Epithelial cell of prostate (primary cell): ENCODE measurements at places on chromosomes 2 and 18.

DNA sequence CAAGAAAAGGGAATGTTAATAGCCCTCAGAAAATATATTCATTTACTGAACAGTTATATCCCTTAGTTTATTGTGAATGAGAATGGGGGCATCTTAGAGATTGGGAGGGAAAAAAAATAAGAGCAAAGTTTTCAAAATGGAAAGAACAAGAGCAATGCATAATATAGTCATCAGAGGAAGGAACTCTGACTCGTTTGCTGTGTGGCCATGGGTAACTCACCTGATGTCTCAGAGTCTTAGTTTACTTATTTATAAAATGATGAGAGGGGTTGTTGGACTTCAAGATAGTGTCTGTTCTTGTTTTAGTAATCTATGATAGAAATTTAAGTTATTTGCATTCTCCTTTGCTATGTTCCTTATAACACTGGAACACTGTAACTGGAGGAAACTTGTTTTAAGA is 70.7 kb downstream of the EML4 start:
- DNase-seq, result no peak

DNA sequence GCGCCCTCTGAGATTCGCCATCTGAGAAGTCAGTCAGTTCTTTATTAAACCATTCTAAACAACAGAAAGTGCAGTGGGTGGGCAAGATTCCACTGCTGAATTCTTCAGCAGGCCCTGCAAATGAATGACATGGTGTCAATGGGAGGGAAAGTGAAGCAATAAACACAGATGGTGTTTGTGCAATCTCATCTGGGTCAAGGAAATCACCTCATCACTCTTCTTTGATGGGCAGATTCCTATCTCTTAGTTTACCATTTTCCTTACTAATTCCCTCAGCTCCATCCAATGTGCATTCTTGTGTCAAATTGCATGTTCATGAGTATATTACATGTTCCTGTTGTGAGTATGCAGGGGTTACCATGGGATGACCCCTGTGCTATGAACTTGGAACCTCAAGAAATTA is 100.7 kb upstream of the CYP1B1 start:
- no peak for DNase-seq

- DNase-seq, result no peak
Observed at GRCh38 chr2:36606925-36607324, 9.0 kb upstream of the FEZ2 start.

GRCh38 chr18:70411307-70411706 is 122.5 kb downstream of the SOCS6 start:
- no peak for DNase-seq

DNA sequence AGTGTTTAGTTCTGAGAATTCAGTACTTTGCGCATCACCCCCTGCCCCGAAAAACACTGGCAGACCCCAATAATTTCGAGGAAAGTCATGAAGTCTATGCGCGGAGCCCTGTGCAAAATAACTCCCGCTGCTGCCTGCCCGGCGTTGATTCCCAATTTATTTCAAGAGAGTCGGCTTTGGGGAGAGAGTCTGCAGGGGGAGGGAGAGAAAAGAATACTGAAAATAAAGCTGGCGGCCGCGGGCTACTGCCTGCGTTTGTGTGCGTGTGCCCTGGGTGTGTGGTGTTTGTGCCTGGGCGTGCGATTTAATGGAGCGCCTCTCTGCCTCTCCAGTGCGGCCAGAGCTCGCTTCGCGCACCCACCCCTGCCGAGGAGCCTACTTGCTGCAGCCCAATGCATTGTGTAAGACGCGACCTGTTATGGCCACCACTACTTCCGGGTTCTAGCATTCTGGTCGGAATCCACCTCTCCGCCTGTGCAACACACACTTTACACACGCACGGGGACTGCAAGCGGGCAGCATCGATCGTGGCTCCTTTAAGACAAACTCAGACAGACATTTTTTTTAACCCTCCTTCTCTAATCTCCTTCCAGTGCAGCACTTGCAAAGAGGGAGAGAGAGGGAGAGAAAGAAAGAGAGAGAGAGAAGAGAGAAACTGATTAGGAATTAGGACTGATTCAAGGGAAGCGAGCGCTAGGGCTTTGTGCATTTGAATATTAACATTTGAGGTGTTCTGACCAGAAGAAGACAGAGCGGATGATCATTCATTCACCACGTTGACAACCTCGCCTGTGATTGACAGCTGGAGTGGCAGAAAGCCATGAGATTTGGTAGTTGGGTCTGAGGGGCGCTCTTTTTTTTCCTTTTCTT is at the start of gene MEIS1:
TSS of gene MEIS1 (plus strand) at position 447 of the 870 bp plus-strand sequence. CDS start 732 bp downstream, outside the sequence.
- DNase-seq, result peak; percentile 93

DNA sequence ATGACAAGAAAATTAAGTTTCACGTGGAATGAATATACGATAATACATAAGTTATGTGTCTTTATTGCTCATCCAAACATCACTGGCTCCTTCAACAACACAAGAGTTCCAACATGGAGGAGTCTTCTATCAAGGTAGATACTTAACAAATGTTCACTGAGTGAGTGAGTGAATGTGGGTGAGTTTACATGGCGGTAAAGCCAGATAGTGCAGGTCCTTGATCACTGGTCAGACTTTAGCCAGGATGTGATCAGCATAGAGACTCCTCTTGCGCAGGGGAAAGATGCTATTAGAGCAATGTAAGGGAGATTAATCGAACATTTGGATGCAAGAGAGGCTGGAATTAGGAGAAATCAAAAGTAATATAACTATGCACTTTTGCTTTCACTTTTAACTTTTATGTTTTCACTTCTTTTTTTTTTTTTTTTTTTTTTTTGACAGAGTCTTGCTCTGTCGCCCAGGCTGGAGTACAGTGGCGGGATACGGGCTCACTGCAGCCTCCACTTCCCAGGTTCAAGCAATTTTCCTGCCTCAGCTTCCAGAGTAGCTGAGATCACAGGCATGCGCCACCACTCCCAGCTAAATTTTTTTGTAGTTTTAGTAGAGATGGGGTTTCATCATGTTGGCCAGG is 249.0 kb upstream of the ID2 start:
- DNase-seq, result no peak
